ENCODE measurements at places on chromosomes 13 and 19.

DNA sequence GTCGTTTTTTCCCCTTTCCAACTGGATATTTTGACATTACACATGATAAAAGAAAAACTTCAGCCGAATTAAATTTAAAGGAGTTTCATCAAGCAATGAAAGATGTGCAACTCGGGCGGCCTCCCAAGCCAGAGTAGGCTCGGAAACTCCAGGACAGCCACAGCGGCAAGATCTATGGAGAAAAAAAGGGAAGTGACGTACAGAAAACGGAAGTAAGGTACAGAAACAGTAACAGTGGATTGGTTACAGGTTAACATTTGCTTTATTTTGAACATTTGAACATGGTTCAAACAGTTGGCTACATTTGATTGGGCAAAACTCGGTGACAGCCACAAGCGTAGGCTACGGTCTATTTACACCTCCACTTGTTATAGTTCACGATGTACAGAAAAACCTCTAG, 30.5 kb upstream of the FAM124A start:
- DNase-seq, result no peak

GRCh38 chr19:46296722-46297461, at the start of gene HIF3A:
TSS of gene HIF3A (plus strand) at chr19:46297042. CDS start at chr19:46297077, 35 bp downstream.
- DNase-seq, result peak; percentile 32

- DNase-seq, result no peak
Measured at GRCh38 chr19:16416991-16417390, 54.8 kb downstream of the EPS15L1 start.

GRCh38 chr13:80047406-80047805, 293.5 kb downstream of the SPRY2 start:
- DNase-seq, result peak; percentile 60

- no peak for DNase-seq
Measured at GRCh38 chr13:99278200-99278599, 20.0 kb upstream of the GPR18 start.

DNA sequence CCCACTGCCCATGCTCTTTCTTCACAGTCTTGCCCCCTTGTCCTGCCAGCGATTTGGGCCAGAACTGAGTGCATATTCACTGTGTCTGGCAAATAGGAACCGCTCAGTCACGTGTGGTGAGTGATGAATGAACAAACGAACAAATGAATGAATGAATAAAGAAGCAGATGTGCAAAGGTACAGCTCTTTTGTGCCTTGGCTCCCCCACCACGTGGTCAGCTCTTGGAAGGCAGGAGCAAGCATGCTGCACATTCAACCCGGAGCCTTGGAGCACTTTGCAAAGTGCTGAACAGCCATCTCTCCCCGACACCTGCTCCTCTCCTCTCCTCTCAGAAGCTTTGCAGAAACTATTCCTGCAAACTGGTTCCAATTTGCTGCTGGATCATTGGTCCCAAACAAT, 52.4 kb downstream of the LATS2 start:
- DNase-seq, result no peak

DNA sequence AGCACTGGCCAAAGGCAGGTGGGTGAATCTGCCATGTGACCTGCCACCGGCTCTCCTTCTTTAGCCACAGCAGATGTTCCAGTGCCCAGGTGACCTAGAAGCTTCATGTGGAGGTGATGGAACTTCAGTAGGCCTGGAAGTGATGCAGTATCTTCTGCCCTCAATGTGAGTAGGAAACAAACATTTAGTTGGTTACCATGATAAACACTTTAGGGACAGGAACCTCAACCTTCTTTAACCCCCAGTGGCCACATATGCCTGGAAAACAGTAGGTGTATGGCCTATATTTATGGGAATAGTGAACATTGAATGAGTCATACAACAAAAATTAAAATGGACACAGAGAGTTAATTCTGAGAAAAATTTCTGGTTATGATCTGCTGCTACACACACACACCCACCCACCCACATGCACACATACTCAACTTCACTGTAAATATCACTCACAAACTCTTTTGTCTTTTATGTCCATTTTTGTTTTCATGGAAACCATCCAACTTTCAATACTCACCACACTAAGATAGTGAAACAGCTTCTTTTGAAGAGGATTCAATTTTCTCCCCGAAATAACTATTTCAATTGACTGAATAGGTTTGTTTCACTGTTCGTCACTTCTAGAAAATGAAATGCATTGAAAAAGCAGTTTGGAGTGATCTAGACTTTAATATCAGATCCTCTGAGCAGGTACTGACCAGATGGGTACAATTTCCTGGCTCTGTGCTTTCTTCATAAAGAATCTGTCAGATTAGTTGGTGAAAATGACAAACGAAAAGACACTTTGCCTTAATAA, 97.3 kb downstream of the STARD13 start:
- DNase-seq, result no peak

GRCh38 chr13:94707400-94708021, 4.8 kb downstream of the SOX21 start:
- DNase-seq, result no peak

- no peak for DNase-seq
Measured at GRCh38 chr13:21060338-21061028, 903 bp downstream of the LATS2 start.

DNA sequence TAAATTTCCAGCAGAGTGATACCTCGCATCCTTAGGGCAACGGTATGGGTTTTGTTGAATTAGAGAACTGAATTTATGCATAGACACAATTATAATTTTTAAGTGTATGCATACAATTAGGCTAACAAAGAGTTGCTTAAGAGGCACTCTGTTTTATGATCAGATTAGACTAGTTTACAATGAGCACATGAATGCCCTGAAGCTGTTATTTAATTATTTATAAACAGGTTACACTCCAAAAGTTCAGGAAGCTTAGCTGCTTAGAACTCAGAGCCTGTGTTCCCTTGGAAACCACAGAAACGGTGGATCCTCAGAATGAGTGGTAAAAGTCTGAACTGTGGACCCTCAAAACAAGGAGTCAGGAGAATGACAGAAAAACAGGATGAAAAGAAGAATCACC, 72.5 kb upstream of the FBXL3 start:
- DNase-seq, result no peak

DNA sequence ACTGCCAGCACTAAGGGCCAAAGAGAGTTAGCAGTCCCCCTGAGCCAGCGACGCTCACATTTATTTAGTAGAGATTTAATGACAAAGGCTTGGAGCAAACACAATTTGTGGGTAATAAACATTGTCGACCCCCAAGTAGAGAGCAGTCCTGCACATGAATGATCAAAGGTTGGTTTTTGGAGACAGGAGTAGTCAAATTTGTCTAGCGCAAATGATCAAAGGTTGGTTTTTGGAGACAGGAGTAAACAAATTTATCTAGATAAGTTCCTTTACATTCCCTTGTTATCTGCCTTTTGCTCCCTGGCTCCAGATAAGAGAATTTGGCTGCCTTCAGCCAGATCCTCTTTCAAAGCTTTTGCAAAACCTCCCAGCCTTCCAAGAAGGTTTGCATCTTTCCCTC, 26.9 kb downstream of the METTL21C start:
- DNase-seq, result no peak

DNA sequence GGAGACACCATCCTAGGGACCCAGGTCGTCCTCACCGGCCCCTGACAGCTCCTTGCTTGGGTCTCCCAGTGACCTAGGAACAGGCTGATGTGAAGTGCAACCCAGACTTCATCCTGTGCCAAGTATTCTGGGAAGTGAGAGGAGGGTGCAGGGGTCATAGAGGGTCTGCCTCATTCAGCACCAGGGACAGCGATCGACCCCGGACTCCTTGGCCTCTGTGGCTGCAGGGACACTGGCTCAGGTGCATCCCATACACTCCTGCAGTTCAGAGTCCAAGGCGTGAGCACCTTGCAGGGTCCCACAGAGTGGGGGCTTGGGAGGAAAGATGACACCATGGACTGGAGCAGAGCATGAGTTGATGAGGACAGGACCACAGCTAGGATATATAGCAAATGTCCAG, 10.0 kb upstream of the OR10H2 start:
- DNase-seq, result no peak

GRCh38 chr13:92592757-92593156, 633.9 kb upstream of the GPC6 start:
- DNase-seq, result no peak

DNA sequence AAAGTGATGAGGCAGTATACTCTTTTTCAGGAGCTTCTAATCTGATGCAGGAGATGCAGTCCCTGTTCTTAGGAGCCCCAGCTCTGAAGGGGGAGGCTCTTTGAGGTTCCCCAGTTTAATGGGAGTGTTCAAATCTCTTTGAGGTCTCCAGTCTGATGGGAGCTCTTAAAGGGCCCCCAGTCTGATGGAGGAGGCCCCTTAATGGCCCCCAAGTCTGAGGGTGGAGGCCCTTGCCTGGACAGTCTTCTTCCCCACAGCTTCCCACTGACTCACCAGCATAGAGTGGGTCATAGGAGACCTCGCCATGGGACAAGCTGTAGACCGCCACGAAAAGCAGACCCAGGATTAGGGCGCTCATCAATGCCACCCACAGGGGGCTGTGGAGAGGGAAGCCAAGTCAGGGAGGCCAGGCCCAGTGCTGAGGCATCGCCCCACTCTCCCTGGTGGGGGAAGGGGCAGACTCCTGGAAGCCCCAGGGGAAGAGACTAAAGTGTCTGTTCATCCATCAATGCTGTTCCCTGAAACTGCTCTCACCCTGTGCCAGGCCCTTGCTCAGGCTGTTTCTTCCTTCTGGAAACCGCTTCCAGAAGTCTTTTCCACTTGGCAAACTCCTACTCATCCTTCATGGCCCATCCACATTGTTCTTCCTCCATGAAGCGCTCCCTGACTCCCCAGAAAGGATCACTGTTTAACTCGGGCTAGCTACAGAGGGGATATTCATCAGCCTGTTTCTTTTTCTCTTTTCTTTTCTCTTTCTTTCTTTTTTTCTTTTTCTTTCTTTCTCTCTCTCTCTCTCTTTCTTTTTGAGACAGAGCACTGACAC, 2.1 kb downstream of the TM6SF2 start:
- no peak for DNase-seq

- DNase-seq, result no peak
Measured at GRCh38 chr13:112652512-112653070, 37.2 kb upstream of the ATP11A start.

DNA sequence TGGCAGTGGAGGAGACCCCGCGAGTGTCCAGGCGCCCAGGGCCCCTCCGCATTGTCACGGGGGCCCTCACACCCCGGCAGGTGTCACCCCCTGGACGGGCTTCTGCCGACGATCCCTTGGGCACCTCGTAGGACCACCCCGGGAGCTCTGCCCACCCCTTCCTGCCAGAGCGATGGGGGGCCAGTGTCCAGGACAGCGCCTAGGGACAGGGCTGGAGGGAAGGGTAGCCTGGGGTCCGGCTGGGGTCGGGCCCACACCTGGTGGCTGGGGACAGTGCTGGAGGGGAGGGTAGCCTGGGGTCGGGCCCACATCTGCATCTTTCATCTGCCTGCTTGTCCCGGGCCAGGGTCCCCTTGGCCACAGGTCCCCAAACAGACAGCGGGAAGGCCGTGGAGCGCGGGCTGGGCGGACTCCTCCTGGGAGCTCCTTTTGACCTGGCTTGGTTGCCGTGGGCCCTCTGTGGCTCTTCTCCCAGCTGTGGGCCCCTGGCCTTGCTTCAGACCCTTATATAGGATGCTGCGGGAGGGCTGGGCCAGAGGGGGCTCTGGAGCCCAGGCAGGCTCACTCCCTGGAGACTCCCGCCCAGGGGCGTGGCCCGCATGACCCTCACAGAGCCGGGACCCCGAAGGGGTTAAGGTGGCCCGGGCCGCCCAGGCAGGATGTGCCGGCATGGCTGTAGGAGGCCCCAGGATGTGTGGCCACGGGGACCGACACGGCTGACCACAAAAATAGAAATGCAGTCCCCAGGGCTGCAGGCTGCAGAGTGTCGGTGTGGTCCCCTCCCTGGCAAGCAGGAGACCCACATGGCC, 74.1 kb upstream of the MCF2L start:
- no peak for DNase-seq

GRCh38 chr19:48719263-48720171, at the start of gene MAMSTR:
TSS of gene MAMSTR (minus strand) at chr19:48719725. CDS start at chr19:48719031, 694 bp downstream.
- DNase-seq, result no peak

- DNase-seq, result no peak
Measured at GRCh38 chr19:47699360-47699917, 13.8 kb upstream of the EHD2 start.

- DNase-seq, result no peak
Measured at GRCh38 chr13:37918116-37918714, 48.6 kb upstream of the TRPC4 start.

DNA sequence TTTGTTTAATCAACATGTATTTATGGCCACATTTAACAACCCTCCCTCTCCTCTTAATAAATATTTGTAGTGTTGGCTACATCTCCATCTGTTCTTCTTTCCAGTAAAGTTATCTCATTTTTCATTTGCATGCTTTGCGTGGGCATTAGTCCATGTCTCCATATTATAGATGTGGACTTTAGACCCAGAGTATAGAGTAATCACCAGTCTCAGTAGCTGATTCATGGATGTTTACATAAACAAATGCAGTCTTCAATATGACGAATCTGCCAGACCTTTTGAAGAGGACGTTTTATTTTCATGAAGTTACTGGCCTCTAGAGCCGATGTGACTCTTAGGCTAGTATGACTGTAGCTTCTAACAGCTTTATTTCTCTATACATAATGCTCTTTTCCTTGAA, 1546.2 kb downstream of the OLFM4 start:
- no peak for DNase-seq

GRCh38 chr19:14407605-14408484, 11.3 kb downstream of the DDX39A start:
- DNase-seq, result no peak

DNA sequence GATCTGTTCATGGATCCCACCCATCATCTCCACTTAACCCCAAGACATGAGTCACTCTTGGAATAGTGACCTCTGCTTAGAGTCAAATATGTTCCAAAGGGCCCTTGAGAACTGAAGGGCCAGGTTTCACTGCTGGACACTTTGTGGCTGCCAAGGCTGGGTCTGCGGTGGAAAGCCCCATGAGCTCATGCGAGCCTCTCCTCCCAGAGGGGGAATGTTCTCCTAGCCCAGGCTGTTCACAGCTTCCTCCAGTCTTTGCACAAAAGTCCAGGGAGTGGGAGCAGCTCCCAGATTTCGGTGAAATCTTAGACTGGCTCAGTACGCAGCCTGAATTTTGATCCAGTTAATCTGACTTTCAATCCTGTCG, 732 bp upstream of the DCLK1 start:
- no peak for DNase-seq

GRCh38 chr19:10007371-10008183, 2.7 kb downstream of the COL5A3 start:
- DNase-seq, result no peak

- no peak for DNase-seq
Measured at GRCh38 chr13:96835546-96835945, 158.7 kb downstream of the OXGR1 start.

Measured in non-pigmented ciliary epithelial cell (primary cell).